ENCODE measurements at places on chromosomes 5 and 9. TPM values are rescaled to one million over a fixed set of nuclear protein-coding genes. Genes with fewer than 3 reads are reported as not detected.

- no peaks in the 10 kb centered on the region for H3K27me3 ChIP-seq
- DNase-seq, result peak; percentile 65
- no peak overlapping the region for H3K27ac ChIP-seq
- no peaks in the 10 kb centered on the region for H3K4me1 ChIP-seq
Observed at GRCh38 chr5:121503111-121503840, 348.4 kb upstream of the FTMT start.

- H3K36me3 ChIP-seq, result no peaks in the 10 kb centered on the region
- peaks cover 22% of the 10 kb centered on the region for H3K4me1 ChIP-seq
- no peak for DNase-seq
- H3K27me3 ChIP-seq, result no peaks in the 10 kb centered on the region
Observed at GRCh38 chr5:116517488-116517887, 57.1 kb downstream of the SEMA6A start.

- no peak overlapping the region for H3K4me3 ChIP-seq
- H3K27ac ChIP-seq, result no peak overlapping the region
- H3K27me3 ChIP-seq, result no peaks in the 10 kb centered on the region
- DNase-seq, result no peak
- H3K4me1 ChIP-seq, result no peaks in the 10 kb centered on the region
Observed at GRCh38 chr5:131198625-131199024, 27.9 kb downstream of the LYRM7 start.

Gene POU5F2
- 1.3 TPM for total RNA-seq

DNA sequence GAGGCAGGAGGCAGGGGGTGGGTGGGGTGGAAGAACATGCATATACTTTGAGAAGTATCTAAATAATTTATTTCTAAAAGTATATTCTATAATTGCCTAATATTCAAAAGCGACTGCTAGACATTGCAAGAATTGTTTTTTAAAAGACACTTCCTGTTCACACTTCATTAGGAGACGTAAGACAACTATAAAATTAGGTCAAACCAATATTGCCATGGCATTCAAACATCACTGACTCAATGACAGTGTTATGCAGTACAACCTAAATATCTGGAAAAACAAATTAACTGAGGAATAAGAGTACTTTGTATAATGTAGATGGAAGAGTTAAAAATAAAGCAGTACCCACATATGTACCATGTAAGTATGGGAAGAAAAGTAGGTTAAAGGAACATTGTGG, 4.5 kb downstream of the CCNH start:
- H3K4me1 ChIP-seq, result peaks cover 8% of the 10 kb centered on the region
- DNase-seq, result no peak
- H3K4me3 ChIP-seq, result no peak overlapping the region
- H3K36me3 ChIP-seq, result peaks cover 4% of the 10 kb centered on the region
- H3K27ac ChIP-seq, result no peak overlapping the region
- H3K27me3 ChIP-seq, result no peaks in the 10 kb centered on the region

All from hepatocyte (in vitro differentiated cells).